ENCODE measurements at places on chromosomes 2 and 18.

DNA sequence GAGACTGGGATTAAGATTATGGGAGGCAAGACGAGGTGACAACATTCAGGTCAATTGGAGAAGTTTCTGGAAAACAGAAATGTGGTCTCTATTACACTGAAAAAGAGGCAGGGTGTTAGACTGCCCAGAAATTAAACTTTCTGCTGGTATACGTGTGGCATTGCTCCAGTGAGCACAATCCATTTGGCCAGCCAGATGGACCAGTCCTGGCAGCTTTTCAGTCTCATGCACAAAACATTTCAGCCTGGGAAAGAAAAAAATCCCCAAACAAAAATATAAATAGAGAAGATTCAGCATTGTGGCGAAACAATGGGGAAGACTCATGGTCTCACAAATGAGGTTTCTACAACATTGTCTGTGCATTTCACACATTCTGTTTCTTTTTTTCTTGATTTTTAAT, 113.9 kb downstream of the HNMT start:
- no peak for DNase-seq

DNA sequence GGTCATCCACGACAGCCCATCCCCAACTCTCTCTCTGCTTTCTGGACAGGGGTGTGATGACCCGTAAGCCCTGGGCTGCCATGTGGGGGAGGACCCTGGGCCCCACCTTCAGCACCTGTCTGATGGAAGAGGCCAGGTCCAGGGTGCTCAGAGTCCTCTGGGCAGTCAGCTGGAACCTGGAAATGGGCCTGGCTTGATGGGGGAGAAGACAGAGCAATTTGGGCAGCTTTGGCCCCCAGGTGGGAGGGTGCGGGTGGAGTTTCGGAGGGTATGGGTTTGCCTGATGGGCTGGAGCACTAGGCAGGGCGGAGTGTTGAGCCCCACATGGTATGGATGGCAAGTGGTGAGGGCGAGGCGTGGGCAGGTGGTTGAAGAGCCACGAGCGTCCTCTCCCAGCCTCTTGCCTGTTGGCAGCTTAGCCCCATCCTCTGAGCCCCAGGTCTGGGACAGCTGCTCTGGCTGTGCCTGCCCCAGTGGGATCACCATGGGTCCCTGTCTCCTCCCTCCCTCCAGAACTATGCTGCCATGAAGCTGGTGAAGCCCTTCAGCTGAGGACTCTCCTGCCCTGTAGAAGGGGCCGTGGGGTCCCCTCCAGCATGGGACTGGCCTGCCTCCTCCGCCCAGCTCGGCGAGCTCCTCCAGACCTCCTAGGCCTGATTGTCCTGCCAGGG, 232.7 kb downstream of the DYSF start:
- no peak for DNase-seq

DNA sequence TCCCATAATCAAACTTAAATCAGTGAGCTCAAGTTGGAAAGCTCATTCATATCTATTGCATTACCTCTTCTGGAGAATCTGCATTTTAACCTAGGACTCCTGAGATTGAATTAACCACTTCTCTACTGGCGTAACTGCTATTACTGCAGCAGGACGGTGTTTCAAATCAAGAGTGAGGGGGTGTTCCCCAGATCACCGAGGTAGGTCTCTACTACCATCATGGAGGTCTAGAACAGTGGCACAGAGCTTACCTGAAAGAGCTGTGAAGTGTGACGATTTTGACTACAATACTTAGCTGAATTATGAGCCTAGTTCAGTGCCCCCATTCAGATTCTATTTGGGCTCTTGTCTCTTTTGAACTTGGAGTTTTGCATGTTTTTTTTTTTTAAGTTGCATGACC, 119.5 kb downstream of the POLE4 start:
- DNase-seq = no peak

GRCh38 chr2:228917220-228917619, 353.9 kb downstream of the PID1 start:
- DNase-seq = no peak

DNA sequence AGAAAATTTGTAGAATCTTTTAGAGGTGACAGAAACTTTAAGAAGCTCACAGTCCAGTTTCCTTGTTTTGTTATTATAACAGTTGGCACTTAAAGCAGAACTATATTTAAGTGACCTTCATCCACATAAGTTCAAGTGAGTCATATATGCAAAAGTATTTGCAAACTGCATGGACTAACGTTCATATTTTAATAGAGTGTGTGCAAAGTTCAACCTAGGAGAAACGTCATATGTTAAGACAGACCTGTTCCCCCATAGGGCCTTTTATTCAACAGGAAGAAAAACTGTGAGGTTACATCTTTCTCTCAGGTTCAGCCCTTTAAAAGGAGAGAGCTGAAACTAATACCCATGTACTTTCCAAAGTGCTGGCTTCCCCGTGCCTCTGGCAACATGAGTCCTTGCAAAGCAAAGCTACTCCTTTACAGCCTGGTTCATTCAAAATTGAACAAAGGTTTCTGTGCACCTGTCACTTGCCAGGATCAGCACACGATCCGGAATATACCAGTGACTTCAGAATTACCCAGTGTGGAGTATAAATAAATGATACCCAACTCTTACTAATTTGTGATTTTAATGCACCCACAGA, 280.0 kb upstream of the RAB12 start:
- DNase-seq = no peak

DNA sequence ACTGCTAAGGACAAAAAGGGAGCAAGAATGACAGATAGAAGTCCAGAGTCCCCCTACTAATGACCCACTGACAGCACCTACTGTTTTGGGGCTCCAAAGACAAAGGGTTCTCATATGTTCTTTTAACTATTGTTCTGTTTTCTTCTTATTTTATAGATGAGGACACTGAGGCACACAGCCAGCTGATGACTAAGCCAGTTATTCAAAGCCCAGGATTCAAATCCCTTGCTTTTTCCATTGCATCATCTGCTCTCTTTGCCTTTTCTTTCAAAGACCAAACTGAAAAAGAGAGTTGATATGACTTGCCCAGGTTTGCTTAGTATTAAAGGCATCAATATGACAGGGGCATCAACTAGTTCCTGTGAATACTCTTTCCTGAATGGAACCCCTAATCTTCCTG, 299.8 kb downstream of the LRATD1 start:
- no peak for DNase-seq

- DNase-seq = no peak
Measured at GRCh38 chr2:136051001-136051724, 65.7 kb upstream of the DARS1 start.

DNA sequence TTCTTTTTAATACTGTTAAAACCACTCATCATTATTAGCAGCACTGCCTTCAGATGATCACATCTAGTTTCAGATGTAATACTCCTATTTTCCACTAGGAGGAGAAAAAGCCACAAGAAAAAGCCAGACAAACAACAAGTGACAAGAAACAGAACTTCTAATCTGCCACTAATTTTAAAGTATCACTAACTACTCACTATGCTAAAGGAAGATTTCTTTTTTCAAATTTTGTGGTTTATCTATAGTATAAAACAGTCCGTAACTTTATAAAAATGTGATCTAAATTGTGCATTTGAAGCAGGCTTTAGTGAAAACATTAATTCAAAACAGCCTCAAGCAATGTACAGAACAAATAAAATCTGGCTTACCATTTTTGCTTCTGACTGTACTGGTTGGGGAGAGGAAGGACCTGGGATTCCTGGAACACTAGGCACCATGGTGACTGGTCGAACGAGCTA, 56.8 kb downstream of the ATF2 start:
- DNase-seq = peak; percentile 9

GRCh38 chr2:223316342-223316741, 264.4 kb downstream of the KCNE4 start:
- DNase-seq = no peak

DNA sequence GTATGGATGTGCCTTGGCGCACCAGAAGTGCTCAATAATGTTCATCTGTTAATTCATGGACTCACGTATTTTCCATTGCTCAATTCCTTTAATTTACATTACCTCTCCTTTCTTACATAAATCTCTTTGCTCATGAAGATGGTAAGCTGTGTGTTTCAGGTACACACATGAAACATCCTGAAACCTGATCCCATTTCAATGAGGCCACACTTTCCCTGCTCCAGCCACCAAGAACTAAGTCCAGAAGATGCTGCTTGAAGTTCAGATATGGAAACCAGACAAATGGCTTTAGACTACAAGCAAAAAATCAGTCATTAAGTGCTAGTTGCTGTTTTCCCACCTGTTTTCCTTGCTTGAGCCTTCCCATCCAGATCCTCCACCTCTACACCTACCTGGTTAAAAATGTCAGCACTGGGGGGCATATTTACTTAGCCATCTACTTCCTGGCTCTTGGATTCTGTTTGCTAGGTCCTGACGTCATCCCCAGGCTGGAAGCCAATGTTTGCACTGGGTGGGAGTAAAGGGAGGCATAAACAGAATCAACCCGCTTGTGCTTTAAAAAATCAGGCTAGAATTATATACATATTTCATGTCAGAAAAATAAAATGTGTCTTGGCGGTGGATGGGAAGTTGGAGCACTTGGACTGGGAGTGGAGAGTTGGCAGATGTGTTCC, 309.7 kb downstream of the OSR1 start:
- no peak for DNase-seq

DNA sequence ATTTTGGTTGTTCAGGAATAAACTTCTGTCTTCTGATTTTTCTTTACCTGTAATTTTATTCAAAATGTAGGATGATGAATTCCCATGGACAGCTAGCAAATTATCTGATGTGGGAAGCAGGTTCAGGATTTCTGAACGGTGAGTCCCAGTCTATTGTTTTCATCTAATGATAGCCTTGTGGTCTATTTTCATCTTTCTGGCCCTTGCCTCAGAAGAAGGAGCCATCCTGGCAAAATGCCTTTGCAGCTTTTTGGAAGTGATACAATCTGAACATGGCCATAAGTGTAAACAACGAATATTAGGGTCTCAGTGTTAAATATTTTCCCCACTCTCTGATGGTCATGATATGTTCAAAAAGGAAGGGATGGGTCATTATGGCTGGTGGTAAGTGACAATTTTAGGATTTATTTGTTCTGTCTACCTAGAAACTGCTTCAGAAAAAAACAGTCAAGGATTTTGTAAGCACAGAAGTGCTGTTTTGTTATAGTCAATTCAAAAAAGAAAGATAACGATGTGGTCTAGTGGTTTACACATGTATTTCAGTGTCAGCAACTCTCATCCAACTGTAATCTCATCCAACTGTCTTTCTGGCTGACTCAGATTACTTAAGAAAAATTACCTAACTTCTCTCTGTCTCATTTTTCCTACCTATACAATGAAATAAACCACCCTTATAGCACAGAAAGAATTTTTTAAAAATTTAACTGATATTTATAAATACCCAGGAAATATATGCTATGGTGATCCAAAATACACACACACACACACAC, 272.6 kb upstream of the ERBB4 start:
- no peak for DNase-seq

DNA sequence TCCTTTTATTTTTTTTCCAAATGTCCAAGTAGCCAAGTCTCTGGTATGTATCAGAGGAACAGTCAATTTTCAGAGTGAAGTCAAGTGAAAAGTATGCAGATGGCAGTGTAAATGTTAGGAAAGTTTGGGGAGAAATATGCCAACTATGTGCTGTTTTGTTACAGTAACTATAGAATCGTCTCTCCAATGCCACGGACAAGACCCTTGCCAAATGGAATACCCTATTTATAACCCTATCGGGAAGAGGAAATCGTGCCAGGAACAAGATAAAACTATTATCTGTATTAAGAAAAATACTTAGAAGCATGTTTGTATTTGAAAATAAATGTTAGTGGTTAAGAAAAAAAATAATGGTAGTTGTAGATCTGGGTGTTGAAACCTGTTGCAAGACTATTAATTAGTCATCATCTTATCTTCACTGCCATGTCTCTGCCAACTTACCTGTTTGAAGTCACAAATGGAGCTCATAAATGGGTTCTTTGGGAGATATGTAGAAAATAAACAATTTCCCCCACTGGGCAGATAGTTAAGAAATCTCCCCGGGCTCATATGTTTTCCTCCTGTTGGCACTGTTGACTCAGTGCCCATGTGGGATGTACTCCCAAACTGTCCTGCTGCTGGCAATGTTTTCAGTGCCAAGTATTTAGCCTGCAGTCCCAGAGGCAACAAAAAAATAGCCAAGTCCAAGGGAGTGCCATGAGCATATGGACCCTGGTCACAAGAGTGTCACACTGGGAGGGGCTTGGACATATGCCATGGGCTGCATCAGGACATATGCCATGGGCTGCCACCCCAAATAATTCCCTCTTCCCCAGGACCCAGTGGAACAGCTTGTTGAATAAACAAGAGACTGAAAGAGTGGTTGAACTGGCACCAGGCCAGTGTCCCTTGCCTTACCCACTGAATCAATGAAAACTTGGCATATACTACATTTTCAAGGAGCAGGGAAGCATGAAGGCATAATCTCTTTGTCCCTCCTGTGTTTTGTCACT, 366.9 kb downstream of the OSR1 start:
- no peak for DNase-seq

DNA sequence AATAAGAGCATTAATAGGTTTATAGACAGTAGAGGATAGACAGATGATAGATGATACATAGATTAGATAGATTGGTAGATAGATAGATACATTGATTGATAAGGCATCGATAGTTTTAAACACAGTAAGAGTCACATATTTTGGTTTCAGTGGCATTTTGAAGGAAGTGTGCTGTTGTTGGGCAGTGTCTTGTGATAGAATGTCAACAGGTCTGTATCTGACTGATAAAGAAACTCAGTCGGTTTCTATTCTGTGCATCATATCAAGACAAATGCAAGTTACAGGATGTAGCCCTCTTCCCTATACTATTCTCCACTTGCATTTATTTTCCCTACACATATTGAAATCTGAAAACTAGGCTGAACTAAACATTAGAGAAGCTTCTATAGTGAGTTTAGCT, 1229.0 kb upstream of the ZEB2 start:
- no peak for DNase-seq

GRCh38 chr18:686339-687111, 25.9 kb downstream of the ENOSF1 start:
- no peak for DNase-seq

DNA sequence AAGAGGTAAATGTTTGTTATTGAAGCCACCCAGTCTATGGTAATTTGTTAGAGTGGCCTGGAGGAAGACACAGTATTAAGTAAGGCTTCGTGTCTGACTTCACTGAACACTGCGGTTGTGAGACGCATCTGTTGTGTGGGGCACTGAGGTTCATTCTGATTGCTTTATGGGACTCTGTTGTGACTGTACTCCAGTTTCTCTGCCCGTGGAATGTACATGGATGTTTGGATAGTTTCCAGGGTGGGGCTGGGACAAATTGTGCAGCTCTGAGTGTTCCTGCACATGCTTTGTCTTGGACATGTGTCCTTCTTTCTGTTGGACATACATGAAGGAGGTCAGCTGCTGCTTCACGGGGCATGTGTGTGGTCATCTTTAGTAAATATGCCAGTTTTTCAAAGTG, 58.6 kb downstream of the ODC1 start:
- DNase-seq = no peak

DNA sequence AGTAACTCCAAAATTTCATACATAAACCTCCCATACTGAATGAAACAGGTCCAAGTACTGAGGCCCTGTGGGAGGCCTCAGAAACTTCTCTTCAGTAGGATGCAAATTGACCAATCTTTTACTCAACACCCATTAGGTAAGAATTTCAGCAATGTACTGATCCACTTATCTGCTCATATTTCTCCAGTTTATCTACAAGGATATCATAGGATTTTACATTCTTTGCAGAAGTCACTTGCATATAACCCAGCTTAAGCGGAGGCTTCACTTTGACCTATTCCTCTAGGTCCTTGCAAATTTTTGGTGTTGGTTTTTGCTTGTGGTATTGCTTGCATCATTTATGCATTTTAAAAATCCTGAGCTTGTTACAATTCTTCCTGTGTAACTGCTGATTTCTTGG, 28.8 kb upstream of the SLC3A1 start:
- DNase-seq = no peak
